KBM-7 (cell line): ENCODE measurements at places on chromosomes 4 and X.

- DNase-seq = no peak
Measured at GRCh38 chr4:139735381-139736273, 70.0 kb downstream of the MGST2 start.

DNA sequence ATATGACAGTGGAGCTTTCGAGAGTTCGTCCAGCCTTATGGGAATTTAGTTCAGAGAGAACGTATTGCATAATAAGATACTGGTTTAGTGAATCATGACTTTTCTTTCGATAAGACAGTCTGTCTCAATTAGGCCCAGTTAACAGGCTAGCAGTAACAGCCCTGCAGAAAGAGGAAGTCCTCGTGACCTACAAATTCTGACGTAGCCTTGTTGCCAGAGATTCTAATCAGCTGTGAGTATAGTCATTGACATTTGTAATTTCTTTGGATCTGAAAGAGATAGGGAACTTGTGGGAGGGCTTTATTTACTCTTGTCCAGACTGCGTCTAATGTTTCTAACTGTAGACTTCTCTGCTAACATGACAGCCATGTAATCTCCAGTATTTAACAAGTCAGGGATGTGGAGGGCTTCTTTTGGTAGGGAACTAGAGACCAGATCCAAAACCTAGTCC is 15.8 kb downstream of the ART3 start:
- DNase-seq = peak; percentile 89

GRCh38 chr4:110533940-110534339 is 58.0 kb downstream of the ENPEP start:
- DNase-seq = no peak

GRCh38 chr4:175823015-175823742 is 11.1 kb upstream of the GPM6A start:
- no peak for DNase-seq

- no peak for DNase-seq
Measured at GRCh38 chr4:108833046-108833445, 70.2 kb upstream of the ETNPPL start.

GRCh38 chr4:48258845-48259397 is 10.7 kb downstream of the TEC start:
- no peak for DNase-seq

GRCh38 chrX:675955-676295 is 45.3 kb downstream of the SHOX start:
- no peak for DNase-seq

- no peak for DNase-seq
Measured at GRCh38 chrX:55489314-55490009, at the start of gene USP51. USP51 (minus strand) TSS chrX:55489848; CDS start chrX:55488939, 909 bp downstream.

DNA sequence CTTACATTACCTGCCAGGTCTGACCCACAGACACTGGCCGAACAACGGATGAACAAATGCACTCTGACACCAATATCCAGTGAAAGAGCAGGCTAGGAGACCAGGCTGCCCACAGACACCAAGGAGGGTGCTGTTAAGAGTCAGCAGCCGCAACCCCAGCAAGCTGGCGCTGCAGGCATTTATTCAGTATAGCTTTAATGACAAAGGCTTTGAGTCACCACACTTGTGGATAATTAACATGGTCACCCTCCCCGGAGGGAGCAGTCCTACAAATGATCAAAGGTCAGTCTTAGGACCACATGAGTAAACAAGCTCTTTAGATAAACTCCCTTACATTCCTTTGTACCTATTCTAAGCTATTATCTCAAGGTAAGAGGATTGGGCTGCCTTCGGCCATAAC is 368.5 kb upstream of the GRID2 start:
- no peak for DNase-seq

- no peak for DNase-seq
Measured at GRCh38 chrX:27815209-27815608, 7.4 kb downstream of the MAGEB10 start.

DNA sequence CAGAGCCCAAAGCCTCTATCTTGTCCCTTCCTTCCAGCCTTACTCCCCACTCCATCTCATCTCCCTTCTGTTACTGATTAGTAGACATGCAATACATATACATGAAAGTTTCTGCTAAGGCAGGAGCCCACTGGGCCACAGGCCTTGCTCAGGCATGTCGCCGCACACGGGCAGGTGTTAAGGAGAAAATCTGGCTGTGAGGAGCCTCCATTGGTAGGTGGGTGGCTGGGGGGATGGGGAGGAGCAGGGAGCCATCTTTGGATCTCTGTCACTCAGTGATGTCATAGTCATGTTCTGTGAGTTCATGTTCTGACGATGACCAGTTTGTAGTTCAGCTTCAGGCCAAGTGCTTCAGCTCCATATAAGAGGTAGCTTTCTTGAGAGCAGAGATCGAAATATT is 2.9 kb upstream of the HMGB3 start:
- no peak for DNase-seq

GRCh38 chr4:38181286-38181685 is 221.1 kb downstream of the PTTG2 start:
- no peak for DNase-seq

- DNase-seq = no peak
Measured at GRCh38 chr4:11326021-11326420, 102.7 kb downstream of the HS3ST1 start.

GRCh38 chrX:40068048-40068447 is 29.7 kb downstream of the BCOR start:
- peak; percentile 32 for DNase-seq

DNA sequence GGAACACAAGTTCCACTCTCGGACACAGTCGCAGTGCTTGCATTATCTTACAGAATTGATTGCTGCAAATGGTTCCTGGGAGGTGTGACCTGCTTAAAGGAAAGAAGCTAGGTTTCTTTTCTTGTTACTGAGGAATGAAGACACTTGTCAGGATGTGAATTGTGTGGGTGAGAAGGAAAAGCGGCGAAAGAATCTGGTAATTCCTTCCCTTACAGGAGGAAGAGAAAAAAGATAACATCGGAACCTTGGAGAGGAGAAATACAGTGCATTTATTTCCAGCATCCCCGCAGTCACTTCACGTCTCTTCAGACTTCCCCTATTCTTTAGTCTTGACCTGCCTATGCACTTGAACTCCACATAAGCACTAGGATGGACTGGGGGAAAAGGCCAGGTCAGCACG is 389 bp upstream of the CCSER1 start:
- DNase-seq = no peak

GRCh38 chr4:138897811-138898226 is 117.8 kb upstream of the NOCT start:
- DNase-seq = no peak

GRCh38 chrX:110420771-110421499 is 62.3 kb downstream of the RTL9 start:
- peak; percentile 28 for DNase-seq

DNA sequence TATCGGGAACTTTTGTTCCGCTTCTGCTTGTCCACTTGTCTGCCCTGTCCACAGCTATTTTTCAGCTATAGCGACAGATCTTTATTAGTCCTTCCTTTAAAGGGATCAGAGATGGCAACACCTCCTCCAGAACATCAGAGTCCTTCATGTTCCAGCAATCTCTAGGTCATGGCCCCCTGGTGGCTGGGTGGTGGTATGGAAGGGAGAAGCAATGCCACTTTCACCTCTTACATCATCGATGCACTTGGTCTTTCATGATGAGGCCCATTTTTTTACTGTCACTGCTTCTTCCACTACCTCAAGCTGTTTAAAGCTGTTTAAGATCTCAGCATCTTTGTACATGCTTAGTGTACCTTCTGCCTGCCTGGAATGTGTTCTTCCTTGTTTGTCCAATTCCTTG is 106.7 kb downstream of the ARHGAP6 start:
- DNase-seq = peak; percentile 48

DNA sequence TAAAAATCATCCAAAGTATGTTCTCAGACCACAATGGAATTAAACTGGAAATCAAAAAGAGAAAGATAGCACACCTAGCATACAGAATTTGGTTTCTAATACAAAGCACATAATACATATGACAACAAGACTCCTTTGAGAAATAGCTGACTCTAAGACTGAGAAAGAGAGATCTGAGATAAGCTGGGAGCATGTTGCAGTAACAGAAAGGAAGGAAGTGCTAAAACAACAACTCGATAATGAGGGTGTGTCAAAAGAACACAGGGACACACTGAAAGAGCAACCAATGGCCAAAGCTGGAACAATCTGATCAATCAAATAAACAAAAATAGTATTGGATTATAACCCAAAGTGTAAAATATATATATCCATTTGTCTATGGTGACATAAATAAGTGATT is 586.6 kb downstream of the C4orf33 start:
- no peak for DNase-seq

DNA sequence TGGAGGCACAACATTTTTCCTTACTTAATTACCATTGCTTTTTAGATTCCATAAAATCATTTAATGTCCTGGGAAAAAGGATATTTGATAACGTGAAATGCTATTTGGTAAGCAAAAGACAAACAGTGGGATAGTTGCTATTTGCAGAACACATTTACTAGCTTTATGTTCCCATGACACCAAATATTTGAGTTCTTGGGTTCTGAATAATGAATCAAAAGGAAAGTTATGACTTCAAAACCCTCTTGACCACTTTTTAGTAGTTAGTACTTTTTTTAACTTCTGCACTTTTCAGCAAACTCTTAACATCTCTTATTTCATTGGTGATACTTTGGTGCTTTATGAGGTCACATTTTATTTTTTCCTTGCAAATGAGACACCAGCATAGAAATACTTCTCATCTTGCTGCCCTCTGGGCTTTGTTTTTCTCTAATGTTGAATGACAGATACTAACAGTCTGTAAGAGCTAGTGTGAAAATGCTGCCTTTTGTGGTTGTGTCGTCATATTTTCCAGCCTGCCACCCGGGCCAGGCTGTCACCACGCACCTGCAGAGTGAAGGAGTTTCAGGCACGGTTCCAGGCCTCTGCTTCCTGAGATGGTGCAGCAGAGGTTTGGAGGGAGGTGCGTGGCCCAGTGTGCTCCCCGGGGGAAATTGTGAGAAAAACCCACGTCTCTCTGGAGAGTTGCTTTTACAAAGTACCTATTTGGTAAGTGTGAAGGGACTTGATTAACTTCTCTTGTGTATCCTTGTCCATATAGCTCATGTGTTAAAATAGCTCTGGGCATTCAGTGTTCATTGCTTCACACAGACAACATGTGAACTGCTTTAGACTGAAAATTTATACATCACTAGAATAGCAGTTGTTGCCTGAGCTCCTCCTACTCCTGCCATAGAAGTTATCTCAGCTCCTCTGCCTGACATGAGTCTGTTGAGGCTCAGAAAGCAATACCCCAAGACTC is 34.7 kb downstream of the MSL3 start:
- peak; percentile 64 for DNase-seq

DNA sequence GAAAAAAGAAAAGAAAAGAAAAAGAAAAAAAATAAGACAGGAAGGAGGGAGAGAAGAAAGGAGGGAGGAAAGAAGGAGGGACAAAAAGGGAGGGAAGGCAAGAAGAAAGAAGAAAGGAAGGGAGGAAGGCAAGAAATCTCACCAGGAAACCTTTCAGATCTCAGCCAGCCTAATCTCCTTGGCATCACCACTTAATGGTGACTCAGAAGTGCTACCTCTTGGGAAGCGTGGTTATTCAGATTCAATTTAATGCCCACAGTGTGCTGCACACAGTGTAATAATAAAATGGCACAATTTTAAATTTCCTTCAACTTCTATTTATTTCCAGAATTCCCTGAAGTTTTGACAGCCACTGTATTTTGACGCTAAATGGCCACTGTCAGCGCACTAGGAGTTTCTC is 50.3 kb downstream of the DKK2 start:
- DNase-seq = no peak

GRCh38 chr4:163592212-163592611 is 97.7 kb downstream of the TMA16 start:
- peak; percentile 40 for DNase-seq

DNA sequence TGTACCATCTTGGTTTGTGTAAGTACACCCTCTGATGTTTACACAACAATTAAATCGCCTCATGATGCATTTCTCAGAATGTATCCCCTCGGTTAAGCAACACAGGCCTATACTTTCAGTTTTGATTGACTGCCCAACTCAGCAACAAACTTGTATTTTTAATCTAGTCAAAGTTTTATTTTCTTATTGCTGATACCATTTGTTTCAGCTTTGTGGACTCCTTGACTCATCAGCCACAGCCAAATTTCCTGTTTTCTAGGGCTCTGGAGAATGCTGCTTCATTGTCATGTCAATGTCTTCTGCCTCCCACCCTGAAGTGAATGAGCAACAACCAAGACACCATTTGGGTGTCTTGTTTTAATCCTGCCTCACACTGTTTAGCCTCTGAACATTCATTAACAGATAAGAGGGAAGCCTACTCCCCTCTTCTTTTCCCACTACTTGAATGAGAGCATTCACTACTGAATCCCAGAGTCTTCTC is 14.0 kb downstream of the BBS12 start:
- DNase-seq = no peak

DNA sequence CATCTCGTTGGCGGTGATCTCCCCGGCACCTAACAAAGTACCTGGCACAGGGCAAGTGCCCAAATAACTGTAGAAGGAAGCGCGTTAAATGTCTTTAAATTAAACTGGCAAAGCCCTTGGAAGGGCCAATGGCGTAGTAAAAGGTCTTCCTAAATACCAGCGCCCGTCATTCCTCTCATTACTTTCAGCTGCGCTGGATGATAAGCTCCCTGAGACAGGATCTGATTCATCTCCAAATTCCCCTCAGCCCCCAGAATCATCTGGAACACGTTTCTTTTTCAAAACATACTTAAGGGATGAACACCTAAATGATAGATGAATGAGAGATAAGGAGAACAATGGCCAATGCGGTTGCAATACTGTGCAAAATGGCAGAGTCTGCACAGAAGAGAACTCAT is 95.1 kb downstream of the AFAP1 start:
- DNase-seq = no peak

DNA sequence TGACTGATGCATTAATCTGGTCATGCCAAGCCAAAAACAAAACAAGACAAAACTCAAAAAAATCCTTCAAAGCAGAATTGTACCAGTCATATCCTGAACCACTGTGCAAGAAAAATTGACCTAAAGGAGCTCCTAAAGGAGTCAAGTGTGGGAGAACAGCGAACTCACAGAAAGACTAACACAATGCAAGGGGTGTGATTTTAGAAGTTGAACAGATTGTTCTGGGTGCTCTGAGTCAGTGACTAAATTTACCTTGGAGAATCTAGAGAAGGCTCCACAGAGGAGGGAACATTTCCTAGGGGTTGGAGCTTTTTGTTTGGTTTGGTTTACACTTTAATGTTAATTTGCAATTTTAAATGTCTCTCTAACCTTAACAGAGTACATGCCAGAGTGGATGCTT is 48.9 kb upstream of the PHF8 start:
- no peak for DNase-seq

DNA sequence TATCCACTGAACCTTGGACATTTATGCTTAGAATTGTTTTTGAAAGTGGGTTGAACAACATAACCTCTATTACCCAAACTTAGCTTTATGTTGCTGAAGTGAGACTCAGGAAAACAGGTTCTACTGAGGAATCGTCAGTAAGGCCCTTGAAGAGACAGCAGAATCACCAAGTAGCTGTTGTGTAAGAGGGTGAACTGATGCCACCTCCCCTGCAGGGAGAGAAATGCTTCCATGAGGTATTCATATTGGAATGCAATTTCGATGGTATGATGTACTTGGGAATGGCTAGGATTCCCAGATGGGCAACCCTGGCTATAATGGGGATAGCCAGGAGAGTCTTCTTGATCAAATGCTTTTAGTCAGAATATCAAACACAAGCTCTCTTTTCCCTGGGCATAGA is 4.1 kb upstream of the SCRG1 start:
- no peak for DNase-seq

- peak; percentile 91 for DNase-seq
Measured at GRCh38 chr4:155809835-155810234, 51.0 kb downstream of the GUCY1B1 start.

GRCh38 chr4:31307029-31307428 is 586.9 kb downstream of the PCDH7 start:
- DNase-seq = no peak
